ENCODE measurements at places on chromosomes 5 and 9.

DNA sequence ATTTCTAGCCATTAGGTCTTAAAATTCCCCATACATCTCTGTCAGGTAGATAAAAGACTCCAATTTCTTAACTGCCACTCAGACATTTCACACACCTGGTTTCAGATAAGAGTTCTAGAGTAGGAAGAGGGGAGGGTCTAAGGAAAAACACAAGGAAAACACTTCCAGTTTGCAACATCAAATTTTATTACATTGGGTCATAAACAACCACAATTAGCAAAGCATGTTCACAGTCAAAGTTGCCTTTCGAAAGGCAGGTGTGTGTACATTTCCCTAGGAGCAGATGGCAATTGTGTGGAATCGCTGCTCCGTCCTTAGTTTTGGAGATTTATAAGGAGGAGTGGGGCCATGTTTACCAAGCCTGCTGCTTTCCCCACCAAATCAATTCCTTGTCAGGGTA lies 120.8 kb downstream of the DMRT2 start:
- no peak for DNase-seq

GRCh38 chr9:12774861-12775678 lies at the start of gene LURAP1L:
TSS of gene LURAP1L (plus strand) at chr9:12775020. CDS start at chr9:12775716, 696 bp downstream.
- DNase-seq: no peak

GRCh38 chr9:129945314-129945713 lies 97.7 kb downstream of the FNBP1 start:
- no peak for DNase-seq

DNA sequence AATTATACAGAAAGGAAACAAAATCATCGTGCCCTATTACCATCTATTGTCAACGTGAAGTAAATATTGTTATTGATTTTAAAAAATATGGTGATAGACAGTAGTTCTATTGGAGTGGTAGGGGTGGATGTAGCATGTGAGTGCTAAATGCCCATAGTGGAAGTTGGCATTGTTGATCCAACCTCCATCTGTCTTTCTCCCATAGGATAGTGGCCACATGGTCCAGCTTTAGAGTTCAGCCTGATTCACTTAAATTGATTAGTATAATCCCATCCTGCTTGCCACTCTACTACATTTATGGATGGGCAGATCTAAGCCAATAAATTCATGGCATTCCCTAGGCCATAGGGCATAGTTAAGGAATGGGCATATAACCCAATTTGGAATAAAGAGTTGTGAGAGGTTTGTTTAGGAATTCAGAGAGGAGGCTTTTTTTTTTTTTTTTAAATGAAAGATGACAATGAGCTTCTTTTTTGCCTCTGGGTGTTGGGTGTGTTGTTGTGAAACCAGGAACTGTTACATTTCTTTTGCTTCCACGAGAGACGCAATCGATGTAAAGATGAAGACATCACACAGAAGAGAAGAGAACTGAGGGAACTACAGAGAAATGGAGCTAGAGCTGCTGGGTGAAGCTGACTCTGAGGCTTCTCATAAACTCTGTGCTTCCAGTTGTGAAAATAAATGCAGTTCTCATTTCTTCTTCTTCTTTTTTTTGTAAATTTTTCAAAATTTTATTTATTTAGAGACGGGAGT lies 12.5 kb upstream of the CHD1 start:
- DNase-seq: no peak

DNA sequence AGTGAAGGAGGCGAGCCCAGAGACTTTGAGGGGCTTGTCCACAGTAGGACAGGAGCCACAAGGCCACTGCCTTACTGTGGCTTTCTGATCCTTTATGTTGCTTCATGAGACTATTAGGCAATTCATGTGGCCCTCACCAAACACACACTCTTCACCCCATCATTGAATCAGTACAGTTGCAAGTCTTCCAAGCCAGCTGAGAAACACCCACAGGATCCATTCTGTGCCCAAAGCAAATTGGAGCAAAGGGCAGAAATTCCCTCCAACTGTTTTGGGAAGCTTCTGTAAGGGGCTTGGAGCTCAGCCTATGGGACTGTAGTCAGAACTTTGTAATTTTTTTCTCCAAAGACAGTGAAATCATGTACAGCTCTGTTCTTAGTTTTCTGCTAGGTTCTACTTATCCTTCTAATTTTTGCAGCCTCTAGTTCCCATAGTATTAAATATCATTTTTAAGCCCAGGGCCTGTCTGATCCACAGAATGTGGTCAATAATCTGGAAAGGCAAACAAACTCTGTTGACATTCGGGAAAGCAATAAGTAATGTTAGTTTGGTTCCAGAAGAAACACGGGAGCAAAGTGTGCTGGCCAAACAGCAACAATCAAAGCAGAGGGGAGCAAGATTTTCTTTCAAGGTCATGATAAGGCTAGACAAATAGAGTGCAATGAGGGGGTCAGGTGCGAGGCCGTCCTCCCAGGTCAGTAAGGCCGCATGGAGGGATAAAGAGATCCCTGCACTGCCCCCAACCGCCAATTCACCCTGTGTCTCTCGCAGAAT lies 47.0 kb downstream of the UBE2QL1 start:
- no peak for DNase-seq

DNA sequence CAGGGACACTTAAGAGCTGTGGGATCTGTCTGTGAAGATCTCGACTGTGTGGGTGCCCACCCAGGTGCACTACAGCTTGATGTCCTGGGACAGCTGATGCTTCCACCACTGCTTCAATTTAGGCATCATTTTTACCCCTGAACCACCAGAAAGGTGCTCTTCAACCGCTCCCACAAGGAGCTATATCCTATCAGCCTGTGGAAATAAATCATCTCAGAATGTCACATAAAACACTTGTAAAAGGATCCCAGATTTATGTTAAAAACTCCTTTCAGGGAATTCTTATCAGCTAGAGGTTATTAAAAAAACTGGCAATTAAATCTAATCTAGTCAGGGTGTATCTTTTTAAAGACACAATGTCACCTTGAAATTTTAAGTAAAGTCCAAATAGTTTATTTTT lies 82.7 kb upstream of the PCA3 start:
- no peak for DNase-seq

DNA sequence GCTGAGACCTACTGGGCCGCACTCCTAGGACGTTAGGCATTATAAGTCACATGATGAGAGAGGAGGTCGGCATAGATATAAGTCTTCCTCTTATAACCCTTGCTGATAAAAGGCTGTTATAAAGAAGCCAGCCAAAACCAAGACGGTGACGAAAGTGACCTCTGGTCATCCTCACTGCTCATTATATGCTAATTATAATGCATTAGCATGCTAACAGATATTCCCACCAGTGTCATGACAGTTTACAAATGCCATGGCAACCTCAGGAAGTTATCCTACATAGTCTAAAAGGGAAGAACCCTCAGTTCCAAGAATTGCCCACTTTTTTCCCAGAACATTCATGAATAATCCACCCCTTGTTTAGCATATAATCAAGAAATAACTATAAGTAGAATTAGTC lies 222.4 kb downstream of the TLE1 start:
- DNase-seq: no peak

GRCh38 chr5:180366326-180366725 lies 13.2 kb upstream of the GFPT2 start:
- no peak for DNase-seq

DNA sequence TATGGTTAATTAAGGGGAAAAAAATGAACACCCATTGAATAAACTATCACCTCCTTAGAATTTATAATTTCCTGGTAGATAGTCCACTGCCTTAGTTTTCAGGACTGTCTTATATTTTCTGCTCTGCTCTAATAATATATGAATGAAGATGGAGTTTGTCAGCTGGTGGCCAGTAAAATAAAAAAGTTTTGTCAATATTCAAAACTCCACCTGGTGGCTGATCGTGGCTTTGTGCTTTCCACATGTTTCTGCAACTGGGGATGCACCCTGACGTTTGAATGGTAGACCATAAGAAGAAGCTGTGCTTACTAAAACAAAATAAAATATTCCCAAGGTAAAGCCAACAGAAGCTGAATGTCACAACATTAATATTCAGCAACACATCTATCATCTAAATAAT lies 286.6 kb upstream of the IZUMO3 start:
- no peak for DNase-seq

GRCh38 chr9:126615245-126615790 lies 1.6 kb downstream of the LMX1B start:
- DNase-seq: peak; percentile 29

GRCh38 chr5:151214614-151215545 lies 9.0 kb downstream of the CCDC69 start:
- peak; percentile 87 for DNase-seq

DNA sequence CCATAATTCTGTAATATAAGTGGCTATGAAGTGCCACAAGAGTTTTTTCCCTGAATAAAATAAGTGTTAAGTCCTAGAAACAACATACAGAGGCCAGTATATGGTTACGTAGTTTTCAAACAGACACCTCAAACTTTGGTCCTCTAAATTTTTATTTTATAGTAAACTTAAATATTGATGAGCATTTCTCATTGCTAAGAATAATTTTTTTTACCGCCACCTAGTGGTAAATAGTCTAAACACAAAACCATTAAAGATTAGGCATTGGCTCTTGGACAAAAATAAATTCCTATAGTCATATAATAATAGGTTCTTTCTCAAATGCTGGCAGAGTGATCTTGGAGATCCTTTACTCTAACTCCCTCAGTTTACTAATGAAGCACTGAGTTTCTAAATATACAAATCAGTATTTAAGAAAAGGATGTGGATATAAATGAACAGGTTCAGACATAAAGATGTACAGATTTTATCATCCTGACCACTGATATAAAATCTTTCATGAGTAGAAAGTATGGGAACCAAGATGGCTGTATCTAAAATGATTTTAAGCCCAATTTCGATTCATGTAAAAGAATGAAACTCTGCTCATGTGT lies 136.2 kb downstream of the FANCC start:
- DNase-seq: no peak

- no peak for DNase-seq
Observed at GRCh38 chr9:86057491-86057890, 41.9 kb downstream of the GOLM1 start.

DNA sequence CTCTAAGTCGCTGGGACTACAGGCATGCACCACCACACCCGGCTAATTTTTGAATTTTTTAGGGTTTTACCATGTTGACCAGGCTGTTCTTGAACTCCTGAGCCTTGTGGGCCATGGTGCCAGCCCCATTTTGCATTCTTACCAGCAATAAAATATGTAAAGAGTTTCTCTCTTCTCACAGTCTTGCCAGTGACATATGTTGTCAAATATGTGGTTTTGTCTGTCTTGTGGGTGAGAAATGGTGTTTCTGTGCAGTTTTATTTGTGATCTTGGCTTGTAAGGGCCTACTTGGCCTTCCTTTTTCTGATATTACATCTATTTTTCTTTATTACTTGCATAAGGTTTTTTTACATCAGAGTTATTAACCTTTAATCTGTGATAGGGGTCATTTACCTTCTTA lies 47.1 kb downstream of the SPIN1 start:
- DNase-seq: no peak

Data from CD4-positive, alpha-beta T cell treated with Interleukin-15 for 1 hour (primary cell).